ENCODE measurements at places on chromosomes 12 and 14.
A peak's percentile ranks its signal among the peaks of the same experiment; 100 is the strongest.

- no peak for DNase-seq
These were observed 31.7 kb downstream of the GALNT4 start for GRCh38 chr12:89492883-89493282.

GRCh38 chr14:36817071-36817930 lies 155.6 kb downstream of the PAX9 start:
- no peak for DNase-seq

GRCh38 chr14:65486863-65487262 lies 74.3 kb downstream of the FUT8 start:
- no peak for DNase-seq

DNA sequence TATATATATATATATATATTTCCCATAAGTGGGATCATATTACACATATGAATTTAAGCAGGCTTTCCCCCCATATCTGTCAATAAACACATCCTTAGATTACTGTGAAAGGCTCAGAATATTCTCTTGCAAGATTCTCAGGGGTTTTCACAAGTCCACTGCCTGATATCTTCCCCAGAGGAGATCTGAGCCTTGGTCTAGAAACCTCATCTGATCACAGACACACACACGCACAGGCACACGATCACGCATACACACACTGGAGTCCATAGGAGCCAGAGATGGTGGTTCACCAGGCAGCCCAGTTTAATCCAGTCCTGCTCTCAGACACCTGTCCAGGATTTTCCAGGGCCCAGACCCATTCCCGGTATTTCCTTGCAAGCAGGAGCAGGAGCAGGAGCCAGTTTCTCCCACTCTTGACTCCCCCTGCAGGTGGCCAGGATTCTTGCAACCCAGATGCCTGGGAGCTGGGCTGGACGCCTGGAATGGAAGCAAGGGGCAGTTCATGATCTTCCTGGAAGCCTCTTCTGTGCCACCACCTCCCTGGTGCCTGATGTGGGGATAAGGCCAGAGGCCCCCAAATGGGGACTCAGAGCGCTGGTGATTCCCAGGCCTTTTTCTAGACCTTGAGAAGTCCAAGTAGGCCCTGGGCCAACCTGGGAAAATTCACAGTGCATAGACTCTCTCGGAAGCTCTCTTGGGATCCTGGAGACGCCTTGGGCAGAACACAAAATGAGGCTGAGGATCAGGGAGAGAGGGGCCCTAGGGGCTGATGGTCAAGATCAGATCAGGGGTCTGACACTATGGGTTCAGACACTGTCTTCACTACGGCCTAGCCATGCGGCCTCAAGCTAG lies 16.5 kb upstream of the KRT78 start:
- peak; percentile 45 for DNase-seq

- DNase-seq, result no peak
These were observed 13.5 kb downstream of the PAPOLA start for GRCh38 chr14:96515731-96516130.

GRCh38 chr14:63725786-63726460 lies 1.9 kb downstream of the SGPP1 start:
- no peak for DNase-seq

DNA sequence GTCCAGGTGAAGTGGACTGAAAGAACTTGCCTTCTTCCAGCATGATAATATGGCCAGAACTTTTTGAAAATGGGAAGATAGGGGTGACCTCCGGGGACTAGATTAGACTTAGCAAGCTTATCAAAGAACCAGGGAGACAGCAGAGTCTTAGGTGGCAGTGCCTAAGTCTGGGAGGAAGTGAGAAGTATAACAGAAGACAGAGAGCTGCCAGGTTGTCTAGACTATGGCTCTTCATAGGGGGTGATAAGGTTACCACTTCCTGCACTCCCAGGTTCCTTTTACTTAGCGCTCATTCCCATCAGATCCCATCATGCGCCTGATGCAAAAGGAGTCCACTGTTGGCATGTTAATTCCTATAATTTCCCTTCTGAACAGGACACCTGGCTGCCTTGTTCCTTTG lies 69.9 kb downstream of the PLXNC1 start:
- no peak for DNase-seq

DNA sequence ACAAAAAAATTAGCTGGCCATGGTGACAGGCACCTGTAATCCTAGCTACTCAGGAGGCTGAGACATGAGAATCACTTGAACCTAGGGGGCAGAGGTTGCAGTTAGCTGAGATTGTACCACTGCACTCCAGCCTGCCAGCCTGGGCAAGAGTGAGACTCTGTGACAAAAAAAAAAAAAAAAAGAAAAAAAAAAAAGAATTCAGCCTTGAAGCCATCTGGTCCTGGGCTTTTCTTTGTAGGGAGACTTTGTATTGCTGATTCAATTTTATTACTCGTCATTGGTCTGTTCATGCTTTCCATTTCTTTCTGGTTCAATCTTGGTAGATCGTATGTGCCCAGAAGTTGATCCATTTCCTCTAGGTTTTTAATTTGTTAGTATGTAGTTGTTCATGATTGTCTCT lies 243.1 kb downstream of the RAD51B start:
- no peak for DNase-seq

GRCh38 chr14:69845787-69846186 lies 33.4 kb upstream of the SMOC1 start:
- DNase-seq, result no peak

- no peak for DNase-seq
These were observed 35.1 kb downstream of the ST8SIA1 start for GRCh38 chr12:22299294-22299912.

DNA sequence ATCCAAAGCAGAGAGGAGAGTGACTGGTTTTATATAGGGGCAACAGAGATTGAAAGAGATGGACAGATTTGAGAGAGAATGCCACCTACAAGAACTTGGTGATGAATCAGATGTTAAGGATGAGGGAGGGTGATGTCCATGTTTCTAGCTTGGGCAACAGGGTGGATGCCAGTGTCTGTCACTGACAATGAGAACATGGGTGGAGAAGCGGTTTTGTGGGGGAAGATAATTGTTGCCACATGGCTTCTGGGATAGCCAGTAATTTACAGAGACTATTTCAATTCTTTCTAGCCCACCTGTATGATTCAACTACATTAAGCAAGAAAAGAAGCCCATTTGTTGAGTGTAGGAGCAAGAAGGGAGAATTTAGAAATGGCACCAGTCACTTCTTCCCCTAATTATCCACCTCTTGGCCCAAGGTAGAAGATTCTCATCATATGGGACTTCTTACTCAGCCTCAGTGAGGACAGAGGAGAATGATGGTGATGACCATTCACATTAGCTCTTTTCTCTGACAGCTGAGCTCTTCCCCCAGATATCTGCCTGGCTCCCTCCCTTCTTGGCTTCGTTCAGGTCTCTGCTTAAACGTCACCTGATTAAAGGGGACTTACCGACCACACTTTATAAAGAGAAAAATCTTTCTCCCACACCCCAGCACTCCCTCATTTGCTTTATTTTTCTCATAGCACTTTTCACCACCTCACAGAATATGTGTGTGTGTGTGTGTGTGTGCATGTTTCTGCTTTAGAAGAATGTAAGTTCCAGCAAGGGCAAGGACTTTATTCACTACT lies 117.8 kb downstream of the DUSP6 start:
- no peak for DNase-seq

- no peak for DNase-seq
These were observed 5.7 kb downstream of the BEGAIN start for GRCh38 chr14:100581228-100582145.

DNA sequence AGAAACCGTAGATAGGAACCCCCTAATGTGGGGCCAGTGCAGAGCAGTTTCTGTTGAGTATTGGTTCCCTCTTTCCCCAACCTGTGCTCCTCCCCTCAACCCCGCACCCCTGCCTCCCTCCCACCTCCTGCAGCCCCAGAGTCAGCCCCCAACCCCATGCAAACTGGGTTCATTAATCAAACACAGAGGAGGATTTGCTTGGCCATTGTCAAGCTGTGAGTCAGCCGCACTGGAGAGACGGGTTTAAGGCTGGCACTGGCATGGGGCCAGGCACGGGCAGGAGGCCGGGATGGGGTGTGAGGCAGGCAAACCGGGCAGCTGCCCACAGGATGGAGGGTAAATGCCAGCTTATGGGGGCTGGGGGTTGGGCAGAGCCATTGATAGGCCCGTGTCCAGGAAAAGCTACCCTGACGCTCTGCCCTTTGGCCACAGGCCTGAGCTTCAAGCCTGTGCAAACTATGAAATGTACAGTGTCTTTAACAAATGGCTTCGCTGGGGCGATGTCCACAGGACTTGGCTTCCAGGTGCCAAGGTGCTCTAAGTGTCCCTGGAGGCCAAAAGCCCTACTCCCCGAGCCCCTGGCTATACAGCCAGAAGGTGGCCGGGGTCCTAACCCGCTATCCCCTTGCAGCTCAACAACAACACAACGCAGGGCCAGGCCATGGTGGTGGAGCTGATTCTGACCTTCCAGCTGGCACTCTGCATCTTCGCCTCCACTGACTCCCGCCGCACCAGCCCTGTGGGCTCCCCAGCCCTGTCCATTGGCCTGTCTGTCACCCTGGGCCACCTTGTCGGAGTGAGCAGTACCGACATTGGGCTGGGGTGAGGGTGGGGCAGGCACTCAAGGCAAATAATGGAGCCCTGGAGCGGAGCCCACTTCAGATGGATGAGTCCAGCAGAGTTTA lies 1.4 kb downstream of the AQP5 start:
- DNase-seq, result no peak

DNA sequence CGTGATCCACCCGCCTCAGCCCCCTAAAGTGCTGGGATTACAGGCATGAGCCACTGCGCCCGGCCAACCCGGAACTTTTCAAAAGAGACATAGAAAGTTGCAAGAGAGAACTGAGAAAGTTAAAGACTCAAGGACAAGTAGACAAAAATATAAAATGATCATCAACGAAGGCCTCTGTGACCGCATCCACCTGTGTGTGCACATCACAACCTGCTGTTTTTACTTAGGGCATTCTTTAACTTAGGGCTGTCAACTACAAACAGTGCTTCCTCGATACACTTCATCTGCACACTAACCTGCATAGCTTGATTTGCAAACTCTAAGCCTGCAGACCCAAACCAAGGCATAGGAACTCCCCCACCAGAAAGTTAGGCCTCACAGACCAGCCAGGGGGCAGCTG lies 14.8 kb downstream of the P2RX2 start:
- no peak for DNase-seq

GRCh38 chr12:124837958-124838803 lies 25.5 kb downstream of the SCARB1 start:
- peak; percentile 83 for DNase-seq

- no peak for DNase-seq
These were observed 114.3 kb upstream of the CAND1 start for GRCh38 chr12:67154901-67155300.

DNA sequence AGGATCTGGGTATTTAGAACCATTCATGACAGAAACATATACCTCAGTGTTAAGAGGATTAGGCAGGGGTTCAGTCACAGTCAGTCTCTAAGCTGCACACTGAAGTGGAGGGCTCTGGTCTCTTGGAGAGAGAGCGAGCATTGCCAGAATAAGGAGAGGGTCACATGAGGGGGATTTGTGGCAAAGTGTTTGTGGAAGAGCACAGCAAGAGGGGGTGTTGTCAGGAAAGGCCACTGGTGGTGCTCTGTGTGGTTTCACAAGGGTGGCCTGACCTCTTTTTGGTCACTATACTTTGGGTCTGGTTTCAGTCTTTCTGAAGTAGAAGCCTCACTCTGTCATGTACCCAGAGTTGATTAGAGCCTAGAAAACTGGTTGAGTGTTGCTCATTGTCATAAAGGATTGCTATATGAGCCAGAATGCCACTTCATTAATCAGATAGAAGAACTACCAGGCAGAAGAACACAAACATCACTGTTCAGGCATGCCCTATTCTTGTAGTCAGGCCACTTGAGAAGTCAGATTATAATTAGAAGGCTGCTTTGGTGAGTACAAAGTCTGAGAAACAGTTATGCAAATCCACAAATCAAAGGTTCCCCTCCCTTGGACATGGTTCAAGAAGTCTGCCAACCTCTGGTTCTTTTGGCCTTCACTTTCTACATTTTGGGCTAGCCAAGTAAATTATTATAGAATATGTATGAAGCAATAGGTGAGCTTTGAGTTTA lies 8.4 kb downstream of the TMEM19 start:
- no peak for DNase-seq

- no peak for DNase-seq
These were observed 2.9 kb upstream of the PDE1B start for GRCh38 chr12:54546511-54546910.

- DNase-seq, result no peak
These were observed 18.3 kb downstream of the MLH3 start for GRCh38 chr14:75032939-75033338.

- no peak for DNase-seq
These were observed 40.2 kb upstream of the RIN3 start for GRCh38 chr14:92473261-92473968.
